Cardiac septum (tissue), 1 donor: ENCODE measurements at places on chromosomes 2 and 18. TPM values are rescaled to one million over a fixed set of nuclear protein-coding genes. Genes with fewer than 3 reads are reported as not detected.

Gene PLGLB1
- 3.2 TPM for total RNA-seq

Gene SERPINB2
- total RNA-seq = not detected

Gene EMILIN1
- total RNA-seq = 21.0 TPM

Gene INHBB
- 2.8 TPM for total RNA-seq

Gene NYAP2
- total RNA-seq = 0.05 TPM

Gene MAPK4
- 38.2 TPM for total RNA-seq

Gene PSTPIP2
- 1.3 TPM for total RNA-seq

GRCh38 chr2:69549421-69549820, 94.1 kb downstream of the AAK1 start:
- no peak for DNase-seq

DNA sequence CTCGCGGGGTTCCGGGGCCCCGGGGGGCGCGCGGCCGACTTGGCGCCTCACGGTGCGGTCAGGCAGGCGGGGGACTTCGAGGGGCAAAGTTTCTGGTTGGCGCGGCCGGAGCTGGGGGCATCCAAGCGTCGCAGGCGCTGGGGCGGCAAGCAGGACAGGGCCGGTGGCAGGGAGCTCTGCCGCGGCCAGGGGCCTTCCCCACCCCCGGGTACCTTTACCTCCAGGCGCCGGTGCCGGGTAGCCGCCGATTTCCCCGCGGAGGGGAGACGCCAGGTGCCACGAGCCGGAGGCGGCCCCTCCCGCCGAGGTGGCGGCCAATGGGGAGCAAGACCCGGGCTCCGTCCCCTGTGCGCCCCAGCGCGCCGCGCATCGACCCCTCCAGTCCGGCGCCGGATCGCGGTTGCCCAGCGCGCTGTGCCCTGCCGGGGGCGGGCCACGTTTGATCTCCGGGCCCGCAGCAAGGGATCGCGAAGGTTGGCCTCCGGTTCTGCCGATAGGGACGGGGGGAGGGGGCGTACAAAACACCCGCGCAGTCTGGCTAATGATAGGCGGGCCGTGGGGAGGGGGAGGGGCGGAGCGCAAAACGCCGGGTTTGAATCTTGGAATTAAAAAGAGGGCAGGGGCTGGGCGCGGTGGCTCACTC, at the start of gene ST8SIA5:
TSS of gene ST8SIA5 (minus strand) at position 495 of the 643 bp plus-strand sequence. CDS start 545 bp downstream, outside the sequence.
- DNase-seq = no peak

DNA sequence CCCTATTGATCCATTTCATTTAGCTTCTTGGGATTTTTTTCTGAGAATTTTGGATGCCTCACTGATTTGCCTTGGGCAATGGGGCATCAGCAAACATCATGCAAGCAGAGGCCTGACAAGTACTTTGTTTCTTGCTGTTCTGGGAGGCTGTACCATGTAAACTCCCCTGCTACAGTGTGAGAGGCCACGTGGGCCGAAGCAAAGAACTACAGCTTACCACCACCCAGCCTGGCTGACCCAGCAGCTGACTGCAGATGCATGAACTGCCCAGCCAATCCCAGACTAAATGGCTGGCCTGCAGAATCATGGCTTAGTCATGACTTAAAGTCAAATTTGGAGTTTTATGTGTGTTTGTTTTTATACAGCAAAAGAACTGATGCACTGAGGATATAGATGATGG, 579.9 kb downstream of the CNTNAP5 start:
- no peak for DNase-seq

DNA sequence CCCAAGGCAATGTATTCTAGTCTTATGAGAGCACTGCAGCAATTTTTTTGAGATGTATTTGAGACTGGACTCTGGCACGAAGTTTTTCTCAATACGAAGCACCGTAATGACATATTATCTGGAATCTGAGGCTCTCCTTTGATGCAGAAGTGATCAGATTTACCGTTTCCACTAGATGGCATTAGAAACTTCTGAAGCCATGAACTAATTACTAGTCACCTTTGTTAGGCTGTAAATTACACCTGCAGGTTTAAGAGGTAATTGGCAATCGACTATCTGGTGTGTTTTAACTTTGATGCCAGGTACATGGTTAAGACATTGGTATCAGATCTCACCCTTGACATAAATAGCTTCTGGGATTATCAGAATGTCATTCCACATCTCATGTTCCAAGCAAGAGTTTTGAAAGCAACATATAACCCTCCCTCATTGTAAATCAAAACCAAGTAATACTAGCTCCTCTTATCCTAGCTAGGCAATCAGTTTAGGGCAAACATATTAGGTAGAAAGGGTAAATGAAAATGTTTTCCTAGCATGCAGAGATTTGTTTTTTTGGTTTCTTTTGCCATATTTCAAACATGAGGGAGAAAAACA, 254.6 kb upstream of the SPRED2 start:
- no peak for DNase-seq

GRCh38 chr2:234973008-234973407, 21.2 kb downstream of the SH3BP4 start:
- DNase-seq = no peak

DNA sequence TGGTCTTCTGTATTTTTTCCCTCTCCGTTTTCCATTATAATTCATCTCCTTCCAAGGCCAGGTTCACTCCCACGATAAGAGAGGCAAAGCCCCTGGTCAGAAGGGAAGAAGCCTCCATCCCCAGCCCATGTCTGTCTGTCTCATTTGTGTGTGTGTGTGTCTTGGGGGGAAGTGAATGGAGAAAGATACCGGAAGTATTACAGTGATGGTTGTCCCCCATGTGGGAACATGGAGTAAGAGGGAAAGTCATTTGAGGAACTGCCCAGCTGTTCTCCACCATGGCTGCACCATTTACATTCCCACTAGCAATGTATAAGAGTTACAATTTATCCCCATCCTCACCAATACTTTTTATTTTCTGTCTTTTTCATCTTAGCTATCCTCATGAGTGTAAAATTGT, 113.6 kb upstream of the ATP8B1 start:
- no peak for DNase-seq

GRCh38 chr18:47179520-47179919, 3.4 kb upstream of the IER3IP1 start:
- DNase-seq = no peak

DNA sequence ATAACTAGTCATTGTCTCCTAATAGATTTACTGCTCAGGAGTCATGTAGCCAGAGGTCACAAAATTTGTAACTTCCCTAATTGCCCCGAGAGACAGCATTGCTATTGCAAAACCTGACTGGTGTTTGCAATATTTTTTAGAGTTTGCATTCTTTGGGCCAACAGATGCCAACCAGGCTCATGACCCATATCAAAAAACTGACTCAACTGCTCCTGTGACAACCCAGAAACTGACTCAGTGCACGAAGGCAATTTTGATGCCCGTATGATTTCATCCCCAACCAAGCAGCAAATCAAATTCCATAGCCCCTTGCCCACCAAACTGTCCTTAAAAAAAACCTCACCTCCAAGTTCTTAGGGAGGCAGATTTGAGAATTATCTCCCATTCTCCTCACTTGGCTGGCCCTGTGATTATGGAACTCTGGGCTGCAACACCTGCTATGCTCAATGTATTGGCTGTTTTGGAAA, 951.3 kb downstream of the TSN start:
- DNase-seq = no peak

DNA sequence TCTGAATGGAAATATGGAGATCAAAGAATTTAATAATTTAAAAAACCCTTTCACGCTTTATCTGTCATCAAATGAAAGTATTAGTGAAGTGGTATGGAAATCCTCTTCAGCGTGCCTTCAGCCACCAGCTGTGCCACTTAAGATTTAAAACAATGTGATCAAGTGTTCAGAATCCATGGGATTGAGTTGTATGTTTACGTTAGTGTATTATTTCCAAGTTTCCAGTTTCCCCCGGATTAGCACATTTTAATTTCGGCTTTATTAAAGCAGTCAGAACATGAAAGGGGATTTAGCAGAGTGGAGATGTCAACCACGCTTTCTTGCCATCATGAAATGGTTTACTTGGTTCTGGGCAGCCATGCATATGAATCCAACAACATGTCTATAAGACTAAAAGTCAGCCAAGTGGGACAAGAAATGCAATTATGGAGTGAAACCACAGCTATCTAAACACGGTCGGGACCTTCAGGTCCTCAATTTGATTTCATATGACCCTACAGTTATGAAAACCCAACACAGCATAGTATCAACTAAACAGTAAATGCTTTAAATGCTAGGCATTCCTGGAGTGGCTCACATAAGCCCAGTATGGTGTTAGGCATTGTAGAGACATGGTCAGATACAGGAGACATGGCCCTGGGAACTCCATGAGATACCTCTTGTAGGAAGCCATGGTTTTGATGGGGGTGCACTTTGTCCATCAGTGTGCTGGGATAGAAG, 224.9 kb upstream of the EPAS1 start:
- DNase-seq = no peak

GRCh38 chr18:57928466-57928865, 115.6 kb upstream of the NEDD4L start:
- DNase-seq = no peak

- no peak for DNase-seq
Observed at GRCh38 chr2:88195246-88195645, 25.1 kb downstream of the THNSL2 start.

DNA sequence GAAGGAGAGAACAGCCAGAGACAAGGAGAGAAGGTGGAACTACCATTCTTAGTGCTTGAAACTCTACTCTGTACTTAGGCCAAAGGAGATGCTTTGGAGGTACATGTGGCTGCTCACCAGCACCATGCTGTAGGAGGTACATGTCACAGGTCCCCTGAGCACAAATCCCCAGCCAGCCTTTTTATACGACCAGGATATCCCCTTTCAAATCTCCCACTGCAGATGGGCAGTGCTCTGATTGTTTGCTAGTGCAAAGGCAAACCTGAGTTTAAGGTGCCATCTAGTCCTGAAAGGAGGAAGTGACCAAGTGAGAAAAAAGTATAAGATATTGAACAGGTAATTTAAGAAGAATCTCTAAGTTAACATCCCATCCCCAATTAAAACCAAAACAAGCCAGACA, 17.1 kb upstream of the TTC21B start:
- no peak for DNase-seq

GRCh38 chr2:74039611-74040010, 54.9 kb downstream of the TET3 start:
- DNase-seq = no peak

DNA sequence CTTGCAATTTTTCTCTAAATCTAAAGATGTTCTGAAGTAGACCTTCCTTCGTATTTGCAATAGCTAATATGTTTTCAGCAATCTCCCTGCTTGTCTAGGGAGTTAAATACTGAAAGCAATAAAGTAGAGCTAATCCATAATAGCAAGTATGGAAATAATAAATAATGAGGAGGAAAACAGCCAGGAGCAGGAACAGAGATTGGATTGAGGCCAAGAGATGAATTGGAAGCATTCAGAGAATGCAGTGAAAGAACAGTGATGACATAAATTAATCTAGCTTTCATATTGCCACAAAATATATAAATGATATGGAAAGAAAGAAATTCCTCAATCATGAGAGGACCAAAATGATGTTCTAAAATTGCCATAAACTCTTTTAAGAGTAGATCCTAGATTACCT, 679.7 kb downstream of the METTL4 start:
- DNase-seq = no peak

GRCh38 chr2:241224018-241224850, 35.8 kb downstream of the ANO7 start:
- DNase-seq = no peak

- no peak for DNase-seq
Observed at GRCh38 chr2:191571163-191571769, 106.7 kb upstream of the NABP1 start.

DNA sequence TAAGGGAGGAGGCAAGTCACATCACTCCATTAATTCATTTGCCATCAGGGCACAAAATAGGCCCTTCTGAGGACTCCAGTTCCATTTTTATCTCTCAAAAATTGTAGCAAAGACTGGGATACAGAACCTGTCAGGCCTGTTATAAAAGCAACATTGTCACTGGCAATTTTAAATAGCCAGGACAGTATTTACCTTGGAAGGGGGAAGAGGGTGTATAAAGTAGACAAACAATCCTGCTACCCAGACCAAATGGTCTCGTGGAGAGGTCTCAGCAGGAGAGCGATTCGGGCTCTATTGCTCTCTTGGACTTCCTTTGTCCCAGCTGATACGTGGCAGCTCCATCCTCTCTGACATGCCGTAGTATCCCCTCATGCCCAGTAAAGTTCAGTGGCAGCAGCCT, 740.3 kb upstream of the HS6ST1 start:
- no peak for DNase-seq

GRCh38 chr2:203824603-203825002, 43.0 kb upstream of the CTLA4 start:
- no peak for DNase-seq

DNA sequence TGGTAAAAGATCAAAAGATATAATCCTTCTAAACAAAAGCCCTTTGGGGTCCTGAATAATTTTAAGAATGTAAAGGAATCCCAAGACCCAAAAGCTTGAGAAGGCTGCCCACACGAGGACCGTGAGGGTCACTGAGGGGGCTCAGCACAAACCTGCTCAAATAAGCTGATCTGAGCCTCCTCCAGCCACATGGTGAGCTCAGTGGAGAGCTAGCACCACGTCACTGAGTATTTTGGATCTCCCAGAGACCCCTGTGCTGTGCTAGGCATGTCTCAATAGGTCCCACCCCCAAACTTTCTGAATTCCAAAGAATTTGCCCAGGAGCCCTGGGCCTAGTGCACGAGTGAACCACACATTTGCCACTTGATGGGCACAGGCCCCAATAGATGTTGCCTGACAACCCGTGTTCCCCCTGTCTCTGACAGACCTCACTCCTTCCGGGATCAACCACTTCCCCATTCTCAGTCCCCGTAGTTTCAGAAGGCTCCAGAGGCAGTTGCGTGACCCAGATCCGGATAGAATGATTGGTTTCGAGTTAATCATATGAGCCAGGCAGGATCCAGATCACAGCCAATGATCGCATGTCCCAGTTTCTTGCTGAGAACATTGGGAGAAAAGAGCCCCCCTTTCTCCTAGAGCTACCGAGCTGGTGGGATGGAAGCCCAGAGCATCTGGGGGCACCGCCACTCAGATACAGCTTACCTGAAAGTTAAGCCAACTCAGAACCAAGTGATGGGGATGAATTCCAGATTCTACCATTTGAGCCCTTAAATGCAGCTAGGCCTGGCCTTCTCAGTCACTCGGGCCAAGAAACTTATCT, 203.8 kb downstream of the TNS1 start:
- peak; percentile 76 for DNase-seq

DNA sequence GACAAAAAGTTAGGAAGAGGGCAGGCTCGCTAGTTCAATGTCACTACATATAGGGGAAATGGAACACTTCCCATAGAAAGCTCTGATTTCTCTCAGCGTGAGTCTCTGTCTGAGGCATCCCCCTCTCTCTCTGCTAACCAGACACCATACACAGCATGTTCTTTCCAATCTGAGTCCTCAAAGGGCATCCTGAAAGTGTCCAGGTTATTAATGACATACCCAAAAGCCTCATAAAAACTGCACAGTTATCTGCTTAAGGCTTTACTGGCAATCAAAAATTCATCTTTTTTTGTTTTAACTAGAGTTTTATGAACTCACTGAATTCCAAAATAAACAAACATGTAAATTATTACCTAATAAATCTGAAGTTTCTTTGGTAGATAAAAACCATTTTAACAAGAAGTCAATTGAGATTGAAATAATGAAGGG, 137.4 kb downstream of the AFF3 start:
- DNase-seq = no peak
